ENCODE measurements at places on chromosomes 13 and 19.

- no peak for DNase-seq
Measured at GRCh38 chr19:2982561-2982960, 5.2 kb downstream of the TLE6 start.

- DNase-seq, result no peak
Measured at GRCh38 chr13:106291006-106291405, 244.5 kb downstream of the EFNB2 start.

- no peak for DNase-seq
Measured at GRCh38 chr19:39436350-39436716, 584 bp upstream of the RPS16 start.

DNA sequence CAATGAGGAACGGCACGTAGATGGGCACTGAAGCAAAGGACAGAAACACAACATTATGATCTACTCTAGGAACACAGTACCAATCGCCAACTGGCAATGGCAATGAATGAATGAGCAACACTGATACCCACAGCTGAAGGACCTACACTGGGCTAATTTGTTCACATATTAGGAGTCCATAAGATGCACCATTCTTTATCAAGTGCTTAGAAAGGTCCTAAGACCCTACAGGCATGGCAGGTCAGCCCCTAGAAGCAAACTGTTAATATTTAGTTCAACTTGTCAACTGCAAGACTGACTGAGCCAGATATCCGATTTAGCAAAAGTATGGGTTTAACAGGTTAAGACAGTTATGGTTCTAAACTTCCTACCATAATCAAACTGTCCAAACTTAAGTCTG is 4.8 kb downstream of the SHISA2 start:
- DNase-seq, result no peak

GRCh38 chr19:40768869-40769268 is 6.5 kb upstream of the MIA start:
- DNase-seq, result no peak

- no peak for DNase-seq
Measured at GRCh38 chr19:38049105-38049649, 142.2 kb downstream of the SIPA1L3 start.

DNA sequence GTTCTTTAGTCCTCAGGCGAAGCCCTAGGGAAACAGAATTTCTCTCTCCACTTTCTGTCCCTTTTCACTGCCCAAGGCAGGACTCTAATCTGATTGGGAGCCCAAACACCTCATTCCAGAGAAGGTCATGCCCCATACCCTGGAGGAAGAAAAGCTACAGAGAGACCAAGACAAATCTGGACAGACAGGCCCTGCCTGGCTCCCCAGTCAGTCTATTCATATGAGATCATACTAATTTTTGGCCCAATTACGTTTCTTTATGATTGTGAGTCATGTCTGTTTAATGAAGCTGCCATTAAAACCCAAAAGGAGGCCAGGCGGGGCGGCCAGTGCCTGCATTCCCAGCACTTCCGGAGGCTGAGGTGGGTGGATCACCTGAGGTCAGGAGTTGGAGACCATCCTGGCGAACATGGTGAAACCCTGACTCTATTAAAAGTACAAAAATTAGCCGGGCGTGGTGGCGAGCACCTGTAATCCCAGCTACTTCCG is 3.3 kb upstream of the AP3D1 start:
- no peak for DNase-seq

DNA sequence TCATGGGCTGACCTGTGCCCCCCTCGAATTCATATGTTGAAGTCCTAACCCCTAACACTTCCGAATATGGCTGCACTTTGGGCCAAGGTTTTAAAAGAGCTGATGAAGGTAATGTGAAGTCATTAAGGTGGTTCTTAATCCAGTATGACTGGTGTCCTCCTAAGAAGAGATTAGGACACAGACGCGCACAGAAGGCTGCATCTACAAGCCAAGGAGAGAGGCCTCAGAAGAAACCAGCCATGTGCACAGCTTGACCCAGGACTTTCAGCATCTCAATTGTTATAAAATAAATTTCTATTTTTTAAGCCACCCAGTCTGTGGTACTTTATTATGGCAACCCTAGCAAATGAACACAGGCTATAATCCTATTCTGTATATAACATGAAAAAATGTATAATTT is 99.9 kb downstream of the DOCK9 start:
- no peak for DNase-seq

- DNase-seq, result no peak
Measured at GRCh38 chr13:110390567-110390966, 83.5 kb downstream of the COL4A2 start.

DNA sequence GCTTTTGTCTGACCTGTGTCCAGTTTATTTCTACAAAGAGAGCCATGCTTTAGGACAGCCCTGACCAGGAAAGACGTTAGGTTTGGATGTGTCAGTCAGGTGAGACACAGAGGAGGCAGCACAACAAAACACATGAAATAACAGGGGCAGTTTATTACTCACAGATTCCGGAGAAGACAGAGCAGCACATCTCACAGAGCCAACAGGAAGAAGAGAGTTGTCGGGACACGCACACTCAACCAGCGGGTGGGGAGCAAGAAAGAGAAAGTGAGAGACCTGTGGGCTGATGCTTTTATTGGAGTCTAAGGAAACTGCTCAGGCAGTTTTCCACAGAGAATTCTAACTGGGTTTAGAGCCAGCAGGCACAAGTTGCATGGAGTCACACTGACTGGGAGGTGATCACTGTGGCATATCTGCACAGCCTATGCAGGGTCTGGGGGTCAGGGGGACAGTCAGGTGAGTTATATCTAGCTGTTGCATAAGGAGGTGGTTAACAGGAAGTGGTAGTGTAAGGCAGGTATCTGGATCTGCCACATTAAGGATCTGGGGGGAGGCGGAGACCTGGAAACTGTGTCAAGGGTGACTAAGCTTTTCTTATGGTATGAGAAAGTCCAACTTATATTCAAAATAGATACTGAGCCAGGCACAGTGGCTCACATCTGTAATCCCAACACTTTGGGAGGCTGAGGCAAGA is 24.1 kb upstream of the CEACAM20 start:
- DNase-seq, result no peak

DNA sequence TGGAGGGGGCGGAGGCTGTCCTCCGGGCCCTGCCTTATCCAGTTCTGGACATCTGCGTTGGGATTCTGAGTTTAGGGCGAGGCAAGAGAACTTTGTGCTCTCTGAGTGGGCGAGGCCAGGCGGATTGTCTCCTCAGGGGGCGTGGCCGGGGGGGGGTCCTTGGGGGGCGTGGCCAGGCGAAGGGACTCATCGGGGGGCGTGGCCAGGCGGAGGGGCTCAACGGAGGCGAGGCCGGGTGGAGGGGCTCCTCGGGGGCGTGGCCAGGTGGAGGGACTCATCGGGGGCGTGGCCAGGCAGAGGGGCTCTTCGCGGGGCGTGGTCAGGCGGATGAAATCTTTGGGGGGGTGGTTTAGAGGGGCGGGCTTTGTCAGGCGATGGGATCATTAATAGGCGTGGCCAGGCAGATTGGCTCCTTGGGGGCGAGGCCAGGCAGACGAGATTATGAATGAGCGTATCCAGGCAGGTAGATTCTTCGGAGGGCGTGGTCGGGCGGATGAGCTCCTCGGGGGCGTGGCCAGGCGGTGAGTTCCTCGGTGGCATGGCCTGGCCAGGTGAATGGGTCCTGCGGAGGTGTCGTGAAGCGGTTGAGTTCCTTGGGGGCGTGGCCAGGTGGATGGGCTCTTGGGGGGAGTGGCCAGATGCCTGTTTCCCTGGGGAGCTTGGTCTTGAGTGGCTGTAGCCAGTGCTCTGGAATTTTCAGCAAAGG is 10.3 kb upstream of the CACNG7 start:
- no peak for DNase-seq

DNA sequence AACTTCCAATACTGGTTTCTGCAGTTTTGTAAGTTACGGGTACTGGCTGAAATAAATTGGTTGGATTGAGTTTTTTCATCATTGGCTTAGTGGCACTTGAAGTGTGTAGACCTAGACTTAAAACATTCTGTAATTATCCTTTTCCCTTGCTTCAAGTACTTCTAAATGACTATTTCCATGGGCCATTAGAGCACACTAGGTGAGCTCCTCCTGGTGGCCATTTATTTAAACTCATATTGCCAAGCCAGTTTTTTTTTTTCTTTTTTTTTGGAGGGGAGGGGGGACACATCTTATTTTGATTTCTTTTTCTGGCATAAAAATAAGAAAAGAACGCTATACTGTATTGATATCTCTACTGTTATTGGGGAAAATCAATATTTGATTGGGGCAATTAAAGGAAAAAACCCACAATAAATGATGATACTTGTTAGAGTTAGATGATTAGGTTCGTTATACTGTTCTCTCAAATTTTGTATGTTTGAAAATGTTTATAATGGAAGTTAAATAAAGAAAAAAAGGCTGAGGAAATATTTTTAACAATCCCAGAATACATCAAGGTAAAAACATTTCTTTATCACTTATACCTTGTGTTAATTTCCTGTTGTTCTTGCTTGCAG is 82.9 kb downstream of the PDS5B start:
- no peak for DNase-seq

- no peak for DNase-seq
Measured at GRCh38 chr13:79986890-79987289, 354.0 kb downstream of the SPRY2 start.

DNA sequence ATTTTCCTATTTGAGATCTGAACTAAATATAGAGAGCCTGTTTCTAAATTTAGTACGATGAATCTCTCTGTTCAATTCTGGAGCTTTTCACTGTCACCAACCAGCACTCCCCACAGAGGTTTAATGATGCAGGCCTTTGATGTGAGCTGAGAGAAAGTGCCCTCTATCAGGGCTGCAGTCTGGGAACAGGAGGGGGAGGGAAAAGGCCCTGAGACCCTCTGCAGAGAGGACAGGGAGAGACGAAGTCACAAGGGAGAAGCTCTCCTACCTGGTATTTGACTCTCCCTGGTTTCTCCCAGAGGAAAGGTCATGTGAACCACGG is 206.8 kb upstream of the SOX1 start:
- no peak for DNase-seq

GRCh38 chr19:12647047-12647446 is 19.5 kb downstream of the MAN2B1 start:
- no peak for DNase-seq

GRCh38 chr13:45792827-45793303 is 58.7 kb downstream of the SIAH3 start:
- DNase-seq, result no peak

DNA sequence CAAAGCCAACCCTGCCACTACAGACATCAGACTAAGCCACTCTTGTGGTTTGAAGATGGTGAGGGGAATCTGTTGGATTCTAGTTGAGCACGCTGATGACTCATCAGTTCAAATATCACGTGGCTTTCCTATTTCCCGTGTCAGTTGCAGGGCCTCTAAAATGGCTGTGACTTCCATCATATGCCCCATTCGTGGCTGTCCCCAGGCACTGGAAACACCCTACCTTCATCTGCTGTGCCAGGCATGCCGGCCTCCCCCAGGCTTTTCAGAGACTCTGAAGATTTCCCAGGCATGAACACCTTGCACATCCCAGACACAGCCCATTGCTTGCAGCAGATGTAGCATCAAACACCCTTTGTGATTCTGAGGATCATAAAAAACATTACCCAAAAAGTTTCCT is 659.9 kb downstream of the UQCRFS1 start:
- no peak for DNase-seq

DNA sequence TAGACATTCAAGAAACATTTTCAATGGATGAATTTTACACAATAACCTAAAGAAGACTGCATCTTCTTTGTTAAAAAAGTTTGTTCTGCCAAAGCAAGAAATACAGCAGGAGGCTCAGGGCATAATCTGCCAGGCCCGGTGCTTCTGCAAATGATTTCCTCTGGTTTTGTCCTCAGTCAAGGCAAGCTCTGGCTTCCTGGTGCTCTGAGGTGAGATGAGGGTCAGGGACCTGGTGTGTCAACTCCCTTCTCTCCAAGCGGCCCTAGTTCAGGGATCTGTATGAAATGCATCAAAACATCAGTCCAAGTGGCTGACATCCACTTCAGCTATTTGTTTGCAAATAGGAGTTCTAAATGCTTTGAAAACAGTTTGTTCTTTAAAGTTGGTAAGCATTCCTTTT is 31.6 kb downstream of the LACC1 start:
- no peak for DNase-seq

- DNase-seq, result no peak
Measured at GRCh38 chr19:51142119-51142518, at the start of gene SIGLEC7. Gene SIGLEC7, plus strand, starts transcription at chr19:51142301. Its CDS starts 69 bp downstream, at chr19:51142370.

- DNase-seq, result no peak
Measured at GRCh38 chr13:30884543-30884942, 21.5 kb upstream of the MEDAG start.

DNA sequence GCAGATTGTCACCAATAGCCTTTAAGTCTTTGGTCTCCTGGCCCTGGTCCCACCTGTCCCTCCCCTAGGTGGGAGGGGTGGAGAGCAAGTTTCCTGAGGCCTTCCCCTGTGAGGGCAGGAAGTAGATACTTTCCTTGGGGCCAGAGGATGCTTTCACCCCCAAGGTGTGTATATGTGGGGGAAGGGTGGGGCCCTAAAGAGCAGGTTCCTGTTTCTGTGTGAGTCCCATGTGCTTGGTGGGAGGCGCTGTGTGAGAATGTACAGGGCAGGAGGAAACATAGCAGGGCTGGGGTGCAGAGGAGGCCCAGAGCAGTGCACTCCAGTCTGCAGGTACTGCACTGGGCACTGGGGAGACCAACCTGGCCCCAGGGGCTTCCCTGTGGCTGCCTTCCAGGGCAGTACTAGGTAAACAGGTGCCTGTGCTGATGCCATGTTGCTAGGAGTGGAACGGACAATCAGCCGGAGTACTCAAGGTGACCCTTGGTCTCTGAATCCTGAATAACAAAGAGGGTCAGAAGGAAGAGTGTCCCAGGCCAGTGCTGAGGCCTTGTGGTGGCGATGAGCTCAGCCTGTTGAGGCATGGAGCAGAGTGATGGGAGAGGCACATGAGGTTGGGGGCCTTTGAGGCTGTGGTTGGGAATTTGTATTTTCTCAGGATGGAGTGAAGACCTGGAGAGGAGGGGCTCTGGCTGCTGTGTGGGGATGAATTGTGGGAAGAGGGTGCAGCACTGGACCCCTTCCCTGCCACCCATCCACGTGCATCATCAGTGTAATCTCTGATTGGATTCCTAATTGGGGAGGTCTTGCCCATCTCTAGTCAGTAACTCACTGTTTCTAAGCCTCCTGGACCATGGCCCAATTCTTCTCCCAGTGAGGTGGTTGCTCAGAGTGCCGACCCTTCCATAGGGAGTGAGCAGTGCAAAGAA is 5.1 kb downstream of the EGLN2 start:
- DNase-seq, result no peak

- no peak for DNase-seq
Measured at GRCh38 chr13:112468069-112468468, 91.9 kb downstream of the SPACA7 start.

GRCh38 chr13:107650081-107650701 is 565.1 kb downstream of the LIG4 start:
- no peak for DNase-seq

- DNase-seq, result no peak
Measured at GRCh38 chr13:78420814-78421213, 182.5 kb downstream of the POU4F1 start.

- no peak for DNase-seq
Measured at GRCh38 chr19:33147538-33147937, 15.6 kb downstream of the WDR88 start.

GRCh38 chr13:106095919-106096318 is 439.5 kb downstream of the EFNB2 start:
- DNase-seq, result no peak

Data from amygdala (tissue), 56 donors.